ENCODE measurements at places on chromosomes 1 and 21. TPM values are rescaled to one million over a fixed set of nuclear protein-coding genes. Genes with fewer than 3 reads are reported as not detected.

Gene CACHD1
- 10.7 TPM for total RNA-seq

Gene TNFRSF4
- total RNA-seq: 0.50 TPM

Gene SH2D2A
- 2.7 TPM for total RNA-seq

Gene CD160
- total RNA-seq: not detected

Gene INPP5B
- 35.3 TPM for total RNA-seq

Gene TMEM82
- not detected for total RNA-seq

Gene USP48
- total RNA-seq: 29.3 TPM

- H3K36me3 ChIP-seq: no peaks in the 10 kb centered on the region
- H3K27me3 ChIP-seq: no peaks in the 10 kb centered on the region
- DNase-seq: no peak
- no peaks in the 10 kb centered on the region for H3K4me1 ChIP-seq
- H3K4me3 ChIP-seq: no peak overlapping the region
- no peak overlapping the region for H3K27ac ChIP-seq
Measured at GRCh38 chr21:27622631-27623030, 655.7 kb upstream of the ADAMTS5 start.

GRCh38 chr1:210800756-210801155 lies 333.2 kb downstream of the KCNH1 start:
- H3K27me3 ChIP-seq: no peaks in the 10 kb centered on the region
- no peak overlapping the region for H3K4me3 ChIP-seq
- H3K36me3 ChIP-seq: no peaks in the 10 kb centered on the region
- no peaks in the 10 kb centered on the region for H3K4me1 ChIP-seq
- DNase-seq: no peak
- no peak overlapping the region for H3K27ac ChIP-seq

DNA sequence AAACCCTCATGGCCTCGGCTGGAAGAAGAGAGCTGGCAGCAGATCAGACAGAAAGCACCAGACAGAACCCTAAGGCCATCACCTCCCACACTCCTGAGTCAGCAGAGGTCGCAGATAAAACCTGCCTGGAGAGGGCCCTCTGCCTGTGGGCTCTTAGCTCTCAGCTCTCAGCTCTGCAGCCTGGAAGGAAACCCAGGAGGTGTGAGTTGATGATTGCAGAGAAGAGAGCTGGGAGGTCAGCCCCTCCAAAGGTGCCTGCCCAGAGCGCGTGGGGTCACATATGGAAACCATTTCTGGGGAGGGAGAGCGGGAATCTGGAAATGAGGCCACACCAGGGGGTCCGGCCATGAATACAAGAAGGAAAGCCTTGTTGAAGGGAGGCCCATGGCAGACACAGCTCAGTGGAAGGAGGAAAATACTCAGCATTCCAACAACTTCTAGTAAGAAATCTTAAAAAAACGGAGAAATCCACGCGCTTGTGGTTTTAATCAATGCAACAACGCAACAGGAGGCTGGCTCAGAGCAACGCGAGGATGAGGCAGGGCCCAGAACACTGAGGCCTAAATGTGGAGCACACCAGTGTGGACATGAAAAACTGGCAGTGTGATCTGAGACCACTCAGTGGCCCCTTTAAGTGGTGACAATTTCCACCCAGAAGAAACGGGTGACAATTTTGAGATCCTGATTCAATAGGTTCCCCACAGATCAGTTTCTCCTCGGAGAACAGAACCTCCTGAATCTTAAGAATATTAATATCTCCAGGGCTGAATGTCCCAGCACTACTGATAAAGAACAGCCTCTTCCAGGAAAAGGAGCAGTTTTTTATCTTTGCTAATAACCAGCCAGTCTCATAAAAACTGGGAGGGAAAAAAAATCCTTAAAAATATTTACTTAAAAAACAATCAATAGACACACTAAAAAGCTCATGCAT lies 45.7 kb downstream of the PSMG1 start:
- peak; percentile 31 for DNase-seq
- no peak overlapping the region for H3K4me3 ChIP-seq
- H3K4me1 ChIP-seq: no peaks in the 10 kb centered on the region
- H3K27me3 ChIP-seq: no peaks in the 10 kb centered on the region

DNA sequence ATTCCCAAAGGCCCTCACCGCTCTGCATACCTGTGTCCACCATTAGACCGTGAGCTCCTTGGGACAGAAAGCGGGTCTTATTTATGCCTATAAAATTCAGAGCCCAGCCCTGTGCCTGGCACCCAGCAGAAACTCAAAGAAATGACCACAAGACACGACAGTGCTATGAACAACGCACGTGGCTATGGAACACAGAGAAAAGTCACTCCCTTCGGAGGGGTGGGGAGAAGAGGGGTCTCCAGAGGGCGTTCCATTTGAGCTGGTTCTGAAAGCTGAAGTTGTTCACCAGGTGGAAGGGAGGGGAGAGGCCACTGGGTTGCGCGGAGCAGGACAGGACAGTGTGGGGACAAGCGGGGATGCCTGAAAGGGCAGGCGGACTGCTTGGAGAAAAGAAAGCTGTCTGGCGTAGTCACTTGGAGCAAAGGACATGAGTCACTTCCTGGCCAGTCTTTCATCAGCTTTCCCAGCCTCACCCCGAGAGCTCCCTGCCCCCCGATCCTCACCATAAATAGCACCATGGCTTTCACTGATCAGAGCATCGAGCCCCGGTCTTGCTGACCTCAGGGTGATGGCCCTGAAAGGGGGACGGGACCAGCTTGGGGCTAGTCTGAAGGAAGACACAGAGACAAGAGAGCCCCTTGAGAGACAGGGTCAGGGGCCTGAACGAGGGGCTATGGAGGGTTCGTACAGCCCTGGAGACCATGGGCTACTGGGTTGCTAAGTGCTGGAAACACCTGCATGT lies 28.5 kb downstream of the ECE1 start:
- H3K27me3 ChIP-seq: no peaks in the 10 kb centered on the region
- H3K4me3 ChIP-seq: peak overlapping the region; percentile 23

DNA sequence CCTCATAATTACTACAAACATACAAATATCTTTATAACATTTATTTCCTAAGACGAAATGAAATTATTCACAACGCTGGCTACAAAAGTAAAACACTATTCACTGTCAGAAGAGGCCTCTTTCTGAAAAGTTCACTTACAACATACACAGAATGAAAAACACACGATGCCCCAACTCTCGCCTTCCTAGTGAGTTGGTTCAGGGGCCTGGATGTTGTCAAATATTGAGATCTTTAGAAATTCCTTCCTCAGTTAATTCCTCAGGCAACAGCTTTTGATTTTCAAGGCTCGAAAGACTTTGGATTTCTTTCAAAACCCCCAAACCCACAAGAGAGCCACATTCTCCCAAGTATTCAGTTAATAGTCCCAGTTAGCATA lies 14.2 kb upstream of the KCNE1 start:
- H3K27ac ChIP-seq: peak overlapping the region; percentile 89
- DNase-seq: no peak
- no peaks in the 10 kb centered on the region for H3K27me3 ChIP-seq
- H3K4me1 ChIP-seq: peaks cover 68% of the 10 kb centered on the region
- peaks cover 17% of the 10 kb centered on the region for H3K36me3 ChIP-seq
- peak overlapping the region; percentile 54 for H3K4me3 ChIP-seq

- H3K27me3 ChIP-seq: peaks cover 29% of the 10 kb centered on the region
- no peaks in the 10 kb centered on the region for H3K36me3 ChIP-seq
- no peak overlapping the region for H3K27ac ChIP-seq
- DNase-seq: no peak
- peak overlapping the region; percentile 32 for H3K4me3 ChIP-seq
Measured at GRCh38 chr1:4655674-4656532, 1.5 kb downstream of the AJAP1 start.

DNA sequence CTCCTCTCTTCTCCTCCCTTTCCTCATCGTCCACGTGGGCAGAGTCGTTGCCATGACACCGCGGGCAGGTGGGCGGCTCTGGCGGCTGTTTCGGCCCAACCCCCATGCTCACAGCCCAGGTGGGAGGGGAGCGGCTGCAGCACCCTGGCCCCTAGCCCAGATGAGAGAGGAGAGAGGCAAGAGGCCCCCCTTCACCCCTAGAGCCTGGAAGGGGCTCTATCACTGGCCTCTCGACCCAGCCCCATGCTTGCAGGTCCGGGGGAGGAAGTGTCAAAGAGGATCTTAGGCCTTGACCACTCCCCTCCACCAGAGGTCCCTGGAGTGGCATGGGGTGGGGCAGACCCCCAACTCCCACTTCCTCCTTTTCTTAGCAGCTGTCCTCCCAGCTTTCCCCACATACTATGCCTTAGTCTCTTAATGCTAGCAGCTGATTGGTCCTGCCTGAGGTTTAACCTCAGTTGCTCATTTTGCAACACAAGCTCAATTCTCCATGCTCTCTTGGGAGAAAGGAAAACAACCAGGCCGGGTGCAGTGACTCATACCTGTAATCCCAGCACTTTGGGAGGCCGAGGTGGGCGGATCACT lies 10.4 kb downstream of the DLGAP3 start:
- no peak overlapping the region for H3K4me3 ChIP-seq
- no peaks in the 10 kb centered on the region for H3K4me1 ChIP-seq
- DNase-seq: no peak
- peaks cover 68% of the 10 kb centered on the region for H3K27me3 ChIP-seq
- no peak overlapping the region for H3K27ac ChIP-seq

DNA sequence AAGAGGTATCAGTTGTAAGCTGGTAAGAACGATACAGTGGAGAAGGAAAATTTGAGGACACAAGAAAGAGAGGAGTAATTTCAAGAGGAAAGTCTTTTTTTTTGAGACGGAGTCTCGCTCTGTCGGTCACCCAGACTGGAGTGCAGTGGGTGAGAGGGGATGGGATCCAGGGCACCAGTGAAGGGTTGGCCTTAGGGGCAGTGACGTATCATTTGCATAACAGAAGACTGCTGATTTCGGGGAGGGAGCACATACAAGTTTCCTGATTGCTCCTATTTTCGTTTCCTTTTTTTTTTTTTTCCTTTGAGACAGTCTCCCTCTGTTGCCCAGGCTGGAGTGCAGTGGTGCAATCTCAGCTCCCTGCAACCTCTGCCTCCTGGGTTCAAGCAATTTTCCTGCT lies 4.2 kb downstream of the S100A13 start:
- DNase-seq: no peak
- H3K36me3 ChIP-seq: no peaks in the 10 kb centered on the region
- no peaks in the 10 kb centered on the region for H3K27me3 ChIP-seq
- peaks cover 50% of the 10 kb centered on the region for H3K4me1 ChIP-seq
- H3K4me3 ChIP-seq: no peak overlapping the region

DNA sequence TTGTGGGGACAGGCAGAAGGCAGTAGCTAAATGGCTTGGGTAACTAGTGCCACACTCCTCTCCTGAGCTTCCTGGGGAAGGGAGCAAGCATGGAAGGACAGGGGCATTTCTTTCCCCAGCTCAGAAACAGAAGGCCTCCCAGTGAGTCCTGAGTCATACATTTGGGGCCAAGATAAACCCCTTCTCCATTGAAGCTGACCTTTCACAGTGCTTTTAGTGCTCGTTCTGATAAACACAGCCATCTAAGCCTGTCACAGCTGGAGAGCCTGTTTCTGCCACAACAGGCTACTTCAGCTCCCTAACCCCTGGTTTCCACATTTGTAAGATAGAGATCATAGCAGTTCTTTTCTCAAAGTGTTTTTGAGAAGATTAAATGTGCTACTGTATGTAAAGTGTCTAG lies 374.0 kb downstream of the LMX1A start:
- DNase-seq: peak; percentile 34
- no peaks in the 10 kb centered on the region for H3K27me3 ChIP-seq
- no peaks in the 10 kb centered on the region for H3K36me3 ChIP-seq

GRCh38 chr1:246210756-246211155 lies 296.3 kb downstream of the SMYD3 start:
- H3K36me3 ChIP-seq: no peaks in the 10 kb centered on the region
- H3K4me3 ChIP-seq: no peak overlapping the region
- no peaks in the 10 kb centered on the region for H3K27me3 ChIP-seq
- DNase-seq: no peak
- no peaks in the 10 kb centered on the region for H3K4me1 ChIP-seq
- H3K27ac ChIP-seq: no peak overlapping the region

GRCh38 chr1:209648931-209649776 lies 3.1 kb downstream of the LAMB3 start:
- peaks cover 58% of the 10 kb centered on the region for H3K4me1 ChIP-seq
- H3K36me3 ChIP-seq: no peaks in the 10 kb centered on the region
- H3K4me3 ChIP-seq: no peak overlapping the region

GRCh38 chr1:232353001-232353400 lies 276.9 kb downstream of the SIPA1L2 start:
- no peaks in the 10 kb centered on the region for H3K36me3 ChIP-seq
- H3K27ac ChIP-seq: no peak overlapping the region
- no peaks in the 10 kb centered on the region for H3K27me3 ChIP-seq
- no peaks in the 10 kb centered on the region for H3K4me1 ChIP-seq

GRCh38 chr1:211217392-211217791 lies 41.8 kb upstream of the RCOR3 start:
- no peak overlapping the region for H3K27ac ChIP-seq
- H3K4me3 ChIP-seq: no peak overlapping the region
- no peaks in the 10 kb centered on the region for H3K4me1 ChIP-seq
- no peaks in the 10 kb centered on the region for H3K36me3 ChIP-seq
- no peak for DNase-seq

- peaks cover 1% of the 10 kb centered on the region for H3K27me3 ChIP-seq
- H3K36me3 ChIP-seq: no peaks in the 10 kb centered on the region
- no peak for DNase-seq
- H3K27ac ChIP-seq: no peak overlapping the region
- H3K4me1 ChIP-seq: peaks cover 6% of the 10 kb centered on the region
Measured at GRCh38 chr1:3679098-3679555, 26.8 kb downstream of the TP73 start.

- peaks cover 18% of the 10 kb centered on the region for H3K36me3 ChIP-seq
- peak overlapping the region; percentile 87 for H3K27ac ChIP-seq
- no peak overlapping the region for H3K4me3 ChIP-seq
- H3K4me1 ChIP-seq: peaks cover 38% of the 10 kb centered on the region
- DNase-seq: no peak
- H3K27me3 ChIP-seq: no peaks in the 10 kb centered on the region
Measured at GRCh38 chr1:8343044-8343443, 25.1 kb downstream of the SLC45A1 start.

DNA sequence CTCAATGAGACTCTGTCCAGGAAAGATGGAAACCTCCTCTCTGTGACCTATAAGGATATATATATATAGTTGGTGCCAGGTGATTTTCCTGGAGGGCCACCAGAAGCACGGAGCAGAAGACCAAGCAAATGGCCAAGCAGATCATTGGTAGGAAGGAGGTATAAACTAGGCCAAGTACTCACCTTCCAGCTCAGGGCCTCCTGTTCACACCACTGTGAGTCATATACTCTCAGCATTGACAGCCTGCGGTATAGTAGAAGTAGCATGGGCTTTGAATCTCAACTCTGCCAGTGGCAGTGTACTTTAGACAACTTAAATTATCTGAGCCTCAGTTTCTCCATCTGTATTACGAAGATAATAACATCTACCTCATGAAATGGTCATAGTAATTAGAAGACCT lies 15.4 kb downstream of the IL12RB2 start:
- H3K27me3 ChIP-seq: no peaks in the 10 kb centered on the region
- DNase-seq: no peak
- H3K4me1 ChIP-seq: no peaks in the 10 kb centered on the region
- no peak overlapping the region for H3K27ac ChIP-seq
- H3K4me3 ChIP-seq: no peak overlapping the region

GRCh38 chr1:110341872-110342331 lies 2.7 kb downstream of the RBM15 start:
- peaks cover 79% of the 10 kb centered on the region for H3K4me1 ChIP-seq
- H3K36me3 ChIP-seq: no peaks in the 10 kb centered on the region
- H3K27ac ChIP-seq: no peak overlapping the region
- no peak for DNase-seq
- H3K4me3 ChIP-seq: no peak overlapping the region

GRCh38 chr1:97365026-97365425 lies 555.8 kb downstream of the DPYD start:
- no peak overlapping the region for H3K4me3 ChIP-seq
- no peaks in the 10 kb centered on the region for H3K36me3 ChIP-seq
- no peak for DNase-seq

GRCh38 chr1:102858695-102859094 lies 249.6 kb downstream of the COL11A1 start:
- no peak overlapping the region for H3K4me3 ChIP-seq
- H3K27ac ChIP-seq: no peak overlapping the region
- no peaks in the 10 kb centered on the region for H3K27me3 ChIP-seq

All from esophagus muscularis mucosa (tissue), 4 donors.